ENCODE measurements at places on chromosomes 1 and 21. TPM values are rescaled to one million over a fixed set of nuclear protein-coding genes. Genes with fewer than 3 reads are reported as not detected.

Gene CFAP141
- not detected for total RNA-seq

Gene TGFB2
- total RNA-seq = not detected

Gene NTNG1
- 1.6 TPM for total RNA-seq

Gene WDR64
- total RNA-seq = not detected

Gene C4BPA
- not detected for total RNA-seq

Gene CAMK2N1
- total RNA-seq = 0.25 TPM

Gene CITED4
- total RNA-seq = 5.3 TPM

Gene PRAMEF18
- not detected for total RNA-seq

Gene CRYAA
- not detected for total RNA-seq

- no peak for DNase-seq
These were observed 8.9 kb downstream of the DENND2D start for GRCh38 chr1:111191496-111191895.

- no peak for DNase-seq
These were observed 10.0 kb downstream of the KIRREL1 start for GRCh38 chr1:158003406-158003800.

- DNase-seq = no peak
These were observed 138.6 kb downstream of the PEX14 start for GRCh38 chr1:10613340-10613739.

DNA sequence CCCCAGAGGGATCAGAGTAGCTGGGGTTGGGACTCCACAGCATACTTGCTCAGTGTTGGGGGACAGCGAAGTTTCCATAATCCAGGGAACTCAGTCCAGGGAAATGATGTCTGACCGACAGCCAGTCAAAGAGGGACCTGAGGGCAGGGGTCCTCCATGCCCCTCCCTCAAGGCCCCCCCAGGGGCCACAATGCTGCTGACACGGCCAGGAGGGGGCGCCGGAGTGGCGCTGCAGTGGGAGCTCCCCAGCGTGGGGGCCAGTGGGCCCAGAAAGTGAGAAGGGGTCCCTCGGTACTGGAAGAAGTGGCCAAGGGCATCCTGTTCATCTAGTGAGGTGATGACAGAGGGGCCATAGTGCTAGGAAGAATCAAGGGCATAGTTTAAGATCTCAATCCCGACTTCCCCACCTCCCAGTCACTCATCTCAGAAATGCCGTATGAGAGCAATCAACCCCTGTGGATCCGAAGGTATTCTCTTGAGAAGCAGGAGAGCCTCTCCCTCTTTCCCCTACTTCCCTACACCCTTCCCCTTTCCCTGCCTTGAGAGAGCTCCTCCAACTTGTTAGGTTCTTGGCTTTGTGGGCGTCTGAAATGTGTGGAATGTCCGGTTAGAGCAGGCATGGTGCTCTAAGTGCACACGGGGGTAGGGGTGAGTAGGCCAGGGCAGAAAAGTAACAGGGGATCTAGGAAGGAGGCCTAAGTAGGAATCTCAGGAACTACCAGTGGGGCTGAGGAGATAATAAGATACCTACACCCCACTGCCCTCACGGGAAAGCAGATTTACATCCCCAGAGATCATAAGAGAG is 4.1 kb downstream of the NUDT17 start:
- no peak for DNase-seq

- no peak for DNase-seq
These were observed 20.1 kb upstream of the CCDC17 start for GRCh38 chr1:45643978-45644377.

DNA sequence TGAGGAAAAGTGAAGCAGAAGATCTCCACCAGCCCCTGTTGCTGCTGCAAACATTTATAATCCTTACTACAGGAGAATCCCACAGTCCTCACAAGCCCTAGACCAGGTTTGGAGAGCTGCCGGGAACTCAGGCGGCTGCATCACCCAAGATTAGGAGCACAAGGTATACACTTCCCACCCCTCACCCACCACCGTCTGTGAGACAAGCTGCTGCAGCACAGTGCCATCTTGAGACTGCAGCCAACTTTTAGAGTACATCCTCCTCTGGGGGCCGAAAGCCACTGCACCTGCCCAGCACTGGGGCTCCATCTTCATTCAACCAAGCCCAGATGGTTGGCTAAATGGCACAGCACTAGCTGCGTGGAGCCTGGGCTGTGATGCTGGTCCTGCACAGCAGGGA is 13.8 kb downstream of the OLFML3 start:
- no peak for DNase-seq

DNA sequence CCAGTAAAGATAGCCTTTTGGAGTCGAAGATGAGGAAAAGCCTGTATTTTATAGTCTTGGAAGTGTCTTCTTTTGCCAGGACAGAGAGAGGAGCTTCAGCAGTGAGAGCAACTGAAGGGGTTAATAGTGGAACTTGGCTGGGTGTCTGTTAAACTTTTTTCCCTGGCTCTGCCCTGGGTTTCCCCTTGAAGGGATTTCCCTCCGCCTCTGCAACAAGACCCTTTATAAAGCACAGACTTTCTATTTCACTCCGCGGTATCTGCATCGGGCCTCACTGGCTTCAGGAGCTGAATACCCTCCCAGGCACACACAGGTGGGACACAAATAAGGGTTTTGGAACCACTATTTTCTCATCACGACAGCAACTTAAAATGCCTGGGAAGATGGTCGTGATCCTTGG is at the start of gene VCAM1:
VCAM1 (plus strand) TSS at position 253 of the 400 bp plus-strand sequence; CDS start at position 372, 119 bp downstream.
- DNase-seq = peak; percentile 32

DNA sequence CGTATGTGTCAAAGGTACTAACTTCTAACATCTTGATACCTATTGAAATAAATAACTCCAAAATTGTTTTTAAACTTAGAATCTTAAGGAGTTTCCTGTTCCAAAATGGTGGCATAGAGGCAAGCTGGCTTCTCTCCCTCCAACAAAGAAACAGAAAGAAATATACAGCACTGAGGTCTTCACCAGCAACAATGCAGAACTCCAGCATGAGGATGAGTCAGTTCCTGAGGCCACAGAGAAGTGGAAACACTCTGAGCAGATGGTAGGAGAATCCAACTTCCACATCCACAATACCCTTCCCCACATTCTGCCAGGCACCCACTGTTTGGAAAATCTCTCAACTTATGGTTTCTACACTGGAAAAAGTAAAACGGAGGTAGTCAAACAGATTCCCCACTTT is 12.2 kb upstream of the PPIH start:
- DNase-seq = no peak

GRCh38 chr1:184745929-184746638 is 8.6 kb downstream of the EDEM3 start:
- DNase-seq = no peak

DNA sequence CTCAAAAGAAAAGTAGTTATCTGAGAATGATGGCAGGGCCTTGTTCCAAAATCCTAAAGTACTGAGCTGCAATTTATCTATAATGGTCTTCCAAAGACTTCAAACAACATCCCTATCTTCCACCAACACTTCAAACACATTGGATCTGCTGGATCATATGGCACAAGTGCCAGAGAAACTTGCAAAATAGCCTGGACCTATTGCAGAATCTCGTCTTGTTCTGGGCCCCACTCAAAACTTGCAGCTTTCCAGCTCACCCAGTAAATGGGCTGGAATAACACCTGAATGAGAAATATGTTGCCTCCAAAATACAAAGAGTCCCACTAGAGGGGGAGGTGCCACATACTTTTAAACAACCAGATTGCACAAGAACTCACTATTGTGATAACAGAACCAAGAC is 44.0 kb upstream of the PKN2 start:
- DNase-seq = no peak

- DNase-seq = peak; percentile 17
These were observed 127.2 kb downstream of the IGSF21 start for GRCh38 chr1:18234790-18235242.

DNA sequence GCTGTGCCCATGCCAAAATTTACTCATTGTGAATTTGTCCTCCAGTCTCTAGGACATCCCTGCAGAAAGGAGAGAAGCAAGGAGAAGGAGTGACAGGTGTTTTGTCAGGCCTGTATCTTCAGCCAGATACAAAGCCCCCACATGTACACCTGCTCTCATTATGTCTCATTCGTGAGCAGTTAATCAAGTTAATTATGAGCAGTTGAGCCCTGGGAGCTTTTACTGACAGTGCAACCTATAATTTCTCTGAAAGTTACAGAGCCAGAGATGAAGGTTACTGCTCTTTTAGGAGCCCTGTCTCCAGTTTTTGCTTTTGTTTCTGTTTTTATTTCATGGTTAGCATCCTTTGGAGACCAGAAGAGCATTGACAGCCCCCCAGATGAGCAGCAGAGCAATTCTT is 5.0 kb upstream of the ILDR2 start:
- DNase-seq = no peak

- no peak for DNase-seq
These were observed 121.9 kb downstream of the NRIP1 start for GRCh38 chr21:14942801-14943490.

DNA sequence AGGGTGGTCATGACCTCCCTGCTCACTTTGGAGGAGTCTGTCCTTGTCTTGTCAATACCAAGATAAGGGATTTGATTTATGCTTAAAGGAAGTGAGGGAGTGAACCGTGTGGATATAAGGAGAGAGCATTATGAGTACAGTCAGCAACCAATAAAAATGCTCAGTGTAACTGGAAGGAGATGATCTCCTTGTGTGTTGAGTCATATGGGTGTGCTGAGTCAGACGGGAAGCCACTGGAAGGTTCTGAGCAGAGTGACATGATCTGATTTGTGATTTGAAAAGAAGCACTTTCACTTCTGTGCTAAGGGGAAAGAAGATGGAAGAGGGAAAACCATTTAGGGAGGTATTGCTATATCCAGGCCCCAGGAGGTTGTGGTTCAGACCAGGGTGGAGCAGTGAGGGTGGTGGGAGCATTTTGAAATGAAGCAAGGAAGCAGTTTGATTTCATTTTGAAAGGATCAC is 2.5 kb upstream of the BCL10 start:
- DNase-seq = peak; percentile 19

DNA sequence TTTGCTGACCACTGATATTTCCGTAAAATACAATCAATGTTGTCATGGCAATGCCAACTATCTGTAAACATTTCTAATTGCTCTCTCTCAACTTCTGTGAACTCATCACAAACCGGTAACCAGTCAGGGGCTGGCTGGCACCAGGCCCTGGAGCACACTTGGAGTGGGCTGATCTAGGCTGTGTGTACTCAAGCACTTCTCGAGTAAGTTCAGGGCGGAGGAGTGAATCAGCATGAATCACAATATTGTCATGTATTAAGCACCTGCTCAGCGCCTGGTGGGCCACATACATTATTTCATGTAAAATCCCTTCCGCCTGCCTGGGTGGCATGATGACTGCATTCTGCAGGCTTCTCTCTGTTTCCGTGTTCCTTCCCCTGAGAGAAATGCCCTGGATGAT is 212.4 kb downstream of the FOXD2 start:
- no peak for DNase-seq

GRCh38 chr1:146016891-146017290 is 4.6 kb downstream of the HJV start:
- no peak for DNase-seq

DNA sequence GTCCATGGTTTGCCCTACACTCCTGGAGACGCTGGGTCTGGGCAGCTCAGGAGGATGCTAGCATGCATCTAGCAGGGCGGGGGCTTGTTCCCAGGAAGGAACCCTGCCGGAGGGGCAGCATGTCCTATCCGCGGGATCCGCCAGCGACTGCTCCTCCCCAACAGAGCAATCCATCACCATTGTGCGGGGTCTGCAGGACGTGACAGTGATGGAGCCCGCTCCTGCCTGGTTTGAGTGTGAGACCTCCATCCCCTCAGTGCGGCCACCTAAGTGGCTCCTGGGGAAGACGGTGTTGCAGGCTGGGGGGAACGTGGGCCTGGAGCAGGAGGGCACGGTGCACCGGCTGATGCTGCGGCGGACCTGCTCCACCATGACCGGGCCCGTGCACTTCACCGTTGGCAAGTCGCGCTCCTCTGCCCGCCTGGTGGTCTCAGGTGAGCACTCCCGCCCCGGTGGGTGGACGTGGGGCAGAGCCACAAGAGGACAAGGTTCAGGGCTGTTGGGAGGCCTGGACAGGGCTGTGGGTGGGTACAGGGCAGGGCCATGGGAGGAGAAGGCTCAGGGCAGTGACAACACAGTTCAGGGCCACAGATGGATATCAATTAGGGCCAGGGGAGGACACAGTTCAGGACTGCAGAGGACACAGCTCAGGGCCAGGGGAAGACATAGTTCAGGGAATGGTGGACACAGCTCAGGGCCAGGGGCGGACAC is 71.3 kb downstream of the OBSCN start:
- DNase-seq = no peak

Measured in activated naive CD8-positive, alpha-beta T cell treated with anti-CD3 and anti-CD28 coated beads for 36 hours (primary cell).